Progenitor cell of endocrine pancreas (in vitro differentiated cells): ENCODE measurements at places on chromosomes 4 and X. TPM values are rescaled to one million over a fixed set of nuclear protein-coding genes. Genes with fewer than 3 reads are reported as not detected.

BCLAF3 gene
- 13.6 and 13.9 TPM in 2 replicates for total RNA-seq

STOX2 gene
- total RNA-seq, result 21.9 and 23.8 TPM in 2 replicates

- DNase-seq, result no peak
Observed at GRCh38 chrX:48918301-48918642, 552 bp downstream of the PIM2 start.

GRCh38 chr4:108943371-108943770 is 180.5 kb upstream of the ETNPPL start:
- DNase-seq, result no peak

- DNase-seq, result no peak
Observed at GRCh38 chrX:129679901-129680300, 25.1 kb upstream of the APLN start.

PDCL2 gene
- not detected in 2 replicates for total RNA-seq

VCX2 gene
- not detected in 2 replicates for total RNA-seq

DNA sequence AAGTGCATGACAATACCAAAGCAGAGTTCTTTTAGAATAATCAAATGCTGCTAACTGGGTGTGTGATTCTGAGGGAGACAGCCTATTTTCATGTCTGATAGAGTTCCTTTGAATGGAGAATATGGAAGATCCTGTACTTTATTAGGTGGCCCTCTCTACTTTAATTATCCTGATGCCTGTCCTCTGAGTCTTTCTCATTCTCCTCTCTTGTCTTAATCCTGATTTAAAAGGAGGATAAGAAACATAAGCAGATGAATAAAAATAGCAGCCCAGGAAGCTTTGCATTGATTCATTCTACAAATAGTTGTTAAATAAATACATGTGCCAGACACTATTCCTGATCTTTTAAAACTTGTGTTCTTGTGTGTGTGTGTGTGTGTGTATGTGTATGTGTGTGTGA is 387.3 kb downstream of the SPRY1 start:
- no peak for DNase-seq

- DNase-seq, result no peak
Observed at GRCh38 chr4:184274286-184274951, 56.7 kb upstream of the ENPP6 start.

PDLIM3 gene
- 3.2 and 3.8 TPM in 2 replicates for total RNA-seq

GRCh38 chrX:39821709-39822095 is 276.1 kb downstream of the BCOR start:
- no peak for DNase-seq

DNA sequence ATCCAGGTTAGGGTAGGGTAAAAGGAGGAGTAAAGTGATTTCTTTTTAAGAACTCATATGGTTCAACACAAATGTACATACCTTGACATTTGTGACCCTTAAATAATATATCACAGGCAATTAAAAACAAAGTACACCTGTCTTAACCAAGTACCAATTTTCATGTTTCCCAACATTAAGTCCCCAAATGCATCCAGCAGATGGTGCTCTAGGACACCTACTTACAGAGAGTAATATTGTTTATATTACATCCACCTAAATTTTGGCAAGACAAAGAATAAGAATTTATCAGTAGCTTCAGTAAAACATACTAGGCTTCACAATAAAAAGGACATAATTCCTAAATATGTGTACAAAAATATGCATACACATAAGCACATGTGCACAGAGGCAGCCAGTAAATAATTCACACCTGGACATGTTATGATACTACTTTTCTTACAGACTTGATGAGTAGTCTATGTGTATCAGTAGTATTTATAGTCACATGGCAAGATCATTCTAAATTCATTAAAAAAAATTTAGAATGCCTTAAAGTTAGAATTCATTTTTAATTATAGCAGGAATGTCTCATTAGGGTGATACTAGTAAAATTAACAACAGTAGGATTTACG is 219.7 kb downstream of the DCLK2 start:
- no peak for DNase-seq

CXCL1 gene
- 2.7 and 3.6 TPM in 2 replicates for total RNA-seq

RAB33A gene
- total RNA-seq, result 0.60 and 0.87 TPM in 2 replicates

RRH gene
- total RNA-seq, result 0.33 and 0.57 TPM in 2 replicates

GRCh38 chr4:1446502-1447386 is 40.5 kb upstream of the NKX1-1 start:
- no peak for DNase-seq

- DNase-seq, result no peak
Observed at GRCh38 chrX:130296743-130297142, 28.0 kb upstream of the ZNF280C start.

- DNase-seq, result no peak
Observed at GRCh38 chr4:73732759-73733431, 7.5 kb upstream of the CXCL8 start.

DNA sequence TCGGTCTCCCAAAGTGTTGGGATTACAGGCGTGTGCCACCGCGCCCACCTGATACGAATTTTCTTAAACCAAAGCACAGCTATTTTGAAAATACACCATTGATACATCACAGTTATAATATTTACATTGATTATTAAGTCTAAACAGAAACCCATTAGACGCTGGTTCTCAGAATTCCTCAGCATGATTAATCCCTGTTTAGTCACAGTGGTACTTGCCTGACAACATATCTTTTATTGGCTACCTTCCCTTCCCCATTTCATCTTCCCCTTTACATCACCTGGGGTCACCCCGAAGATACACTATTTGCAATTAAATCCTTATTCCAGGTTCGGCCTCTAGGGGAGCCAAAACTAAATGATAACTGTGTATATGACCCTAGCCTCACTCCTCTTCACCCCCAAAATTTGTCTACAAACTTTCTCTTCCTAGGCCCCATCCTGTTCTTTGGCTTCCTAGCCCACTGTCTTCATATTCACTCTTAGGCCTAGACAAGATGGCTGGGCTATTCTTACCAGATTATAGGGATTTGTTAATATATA is 36.8 kb upstream of the IL1RAPL1 start:
- no peak for DNase-seq

GRCh38 chr4:124265701-124266100 is 446.8 kb downstream of the ANKRD50 start:
- no peak for DNase-seq

UGT2A3 gene
- 0.67 TPM in 2 replicates for total RNA-seq

DNA sequence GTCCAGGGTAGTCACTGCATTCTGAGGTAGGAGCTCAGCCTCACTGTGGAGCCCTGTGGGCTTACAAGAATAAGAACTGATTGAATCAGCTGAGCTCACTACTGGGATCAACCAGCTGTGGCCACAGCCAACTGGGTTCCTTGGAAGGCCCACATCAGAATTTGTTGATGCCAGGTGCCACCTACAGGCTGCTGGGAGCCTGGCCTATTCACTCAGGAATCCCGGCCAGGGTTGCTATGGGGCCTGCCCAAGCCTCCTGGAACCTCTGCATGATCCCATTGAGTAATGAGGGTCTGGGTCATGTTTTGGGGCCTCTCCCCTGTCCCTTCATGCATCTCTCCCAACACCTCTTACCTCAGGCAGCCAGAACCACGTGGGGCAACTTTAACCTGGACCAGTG is 53.9 kb upstream of the KIAA1210 start:
- no peak for DNase-seq

- DNase-seq, result no peak
Observed at GRCh38 chrX:150990910-150991309, 7.8 kb downstream of the HMGB3 start.

COL25A1 gene
- total RNA-seq, result 3.8 and 3.9 TPM in 2 replicates

GPM6B gene
- total RNA-seq, result 20.4 and 21.8 TPM in 2 replicates

- DNase-seq, result no peak
Observed at GRCh38 chrX:39936886-39937770, 160.6 kb downstream of the BCOR start.

SERTM2 gene
- 0.72 and 0.95 TPM in 2 replicates for total RNA-seq

DNA sequence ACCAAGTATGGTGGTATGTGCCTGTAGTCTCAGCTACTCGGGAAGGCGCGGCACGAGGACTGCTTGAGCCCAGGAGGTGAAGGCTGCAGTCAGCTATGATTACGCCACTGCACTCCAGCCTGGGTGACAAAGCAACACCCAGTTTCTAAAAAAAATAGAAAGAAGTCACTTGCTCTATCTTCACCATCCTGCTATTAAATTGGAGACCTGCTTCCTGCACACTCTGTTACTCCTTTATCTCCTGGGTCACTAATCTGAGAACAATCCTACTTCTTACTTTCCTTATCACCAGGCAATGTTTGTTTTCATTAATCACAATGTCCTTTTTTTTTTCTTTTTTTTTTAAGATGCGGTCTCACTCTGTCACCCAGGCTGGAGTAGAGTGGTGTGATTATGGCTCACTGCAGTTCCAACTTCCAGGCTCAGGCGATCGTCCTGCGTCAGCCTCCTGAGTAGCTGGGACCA is 16.2 kb downstream of the PRKX start:
- DNase-seq, result no peak

GLRA3 gene
- total RNA-seq, result 0.07 and 0.10 TPM in 2 replicates

EPHA5 gene
- total RNA-seq, result 0.04 TPM in 1 of 2 replicates, not detected in the other

H2BW2 gene
- not detected in 2 replicates for total RNA-seq

DNA sequence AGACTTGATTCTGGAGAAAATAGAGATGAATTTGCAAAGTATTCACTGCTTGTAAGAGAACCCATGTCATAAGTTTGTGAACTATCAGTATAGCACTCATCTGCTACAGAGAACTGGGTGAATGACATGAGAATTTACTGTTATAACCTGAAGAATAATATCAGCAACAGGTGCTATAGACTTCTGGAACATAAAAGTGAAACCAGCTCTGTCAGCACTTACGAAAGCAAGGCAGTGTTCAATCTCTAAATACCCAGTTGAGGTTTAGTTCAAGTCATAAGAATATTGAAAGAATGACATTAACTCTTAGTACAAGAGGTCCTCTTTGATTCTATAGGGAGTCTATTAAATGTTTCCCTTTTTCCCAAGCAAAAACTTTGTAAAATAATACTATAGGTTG is 232.9 kb upstream of the ANKRD50 start:
- no peak for DNase-seq

GRCh38 chr4:88606832-88607231 is 14.6 kb downstream of the HERC3 start:
- DNase-seq, result no peak

DNA sequence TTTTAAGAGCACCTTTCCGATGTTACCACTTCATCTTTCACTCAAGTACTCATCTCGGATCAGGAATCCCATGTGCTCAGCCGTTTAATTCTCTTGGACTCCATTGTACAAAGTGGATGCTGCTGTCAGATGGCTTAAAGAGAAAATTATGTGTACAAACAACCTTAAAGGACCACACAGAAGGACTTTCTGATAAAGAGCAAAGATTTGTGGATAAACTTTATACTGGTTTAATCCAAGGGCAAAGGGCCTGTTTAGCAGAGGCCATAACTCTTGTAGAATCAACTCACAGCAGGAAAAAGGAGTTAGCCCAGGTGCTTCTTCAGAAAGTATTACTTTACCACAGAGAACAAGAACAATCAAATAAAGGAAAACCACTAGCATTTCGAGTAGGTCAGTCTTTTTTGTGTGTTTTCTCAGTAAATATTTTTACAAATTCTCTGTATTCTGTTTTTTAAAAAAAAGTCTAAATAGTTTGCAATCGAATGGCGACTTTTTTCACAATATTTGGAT is 20.1 kb downstream of the MMAA start:
- DNase-seq, result no peak

GRCh38 chr4:40419231-40419912 is 84.2 kb downstream of the CHRNA9 start:
- no peak for DNase-seq

DNA sequence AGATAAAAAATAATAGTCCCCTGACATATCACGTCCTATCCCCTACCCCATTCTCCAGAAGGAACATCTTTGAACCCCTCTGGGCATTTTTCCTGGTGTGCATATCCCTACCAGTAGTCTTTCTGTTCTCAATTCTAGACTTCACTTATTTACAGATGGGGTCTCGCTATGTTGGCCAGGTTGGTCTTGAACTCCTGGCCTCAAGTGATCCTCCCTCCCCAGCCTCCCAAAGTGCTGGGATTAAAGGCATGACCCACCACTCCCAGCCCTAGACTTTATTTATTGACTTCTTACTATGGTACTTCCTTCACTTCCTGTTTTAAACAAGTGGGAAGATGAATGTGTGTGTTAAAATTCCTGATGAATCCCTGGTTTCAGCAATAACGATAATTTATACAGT is 612 bp upstream of the RRAGB start:
- DNase-seq, result no peak

GRCh38 chr4:18105030-18106011 is 83.8 kb upstream of the LCORL start:
- DNase-seq, result no peak

GRCh38 chr4:120327276-120327675 is 260.6 kb upstream of the MAD2L1 start:
- DNase-seq, result no peak

SH3D19 gene
- 35.5 and 38.4 TPM in 2 replicates for total RNA-seq

DNA sequence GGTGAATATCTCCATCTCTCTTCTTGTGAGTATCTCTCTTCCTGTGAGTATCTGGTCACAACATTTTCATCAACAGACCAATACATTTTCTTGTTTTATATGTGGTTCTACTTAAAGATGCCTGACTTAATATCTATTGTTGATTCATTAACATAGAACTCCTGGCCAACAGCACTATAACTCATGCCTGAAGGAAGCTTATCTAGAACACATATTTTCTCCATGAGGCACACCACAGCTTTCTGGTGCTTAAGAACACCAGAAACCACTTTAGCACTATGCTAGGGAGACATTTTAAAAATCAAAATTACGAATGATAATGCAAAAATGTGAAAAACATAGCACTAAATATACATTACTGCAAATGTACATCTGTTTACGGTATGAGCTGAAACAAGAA is 190.4 kb downstream of the GABRB1 start:
- DNase-seq, result no peak

- DNase-seq, result no peak
Observed at GRCh38 chrX:68429216-68429615, 4.1 kb downstream of the OPHN1 start.

GRCh38 chr4:181821039-181822004 is 421.9 kb upstream of the TENM3 start:
- no peak for DNase-seq

GRCh38 chr4:185286571-185286970 is 77.2 kb downstream of the SNX25 start:
- no peak for DNase-seq

DNA sequence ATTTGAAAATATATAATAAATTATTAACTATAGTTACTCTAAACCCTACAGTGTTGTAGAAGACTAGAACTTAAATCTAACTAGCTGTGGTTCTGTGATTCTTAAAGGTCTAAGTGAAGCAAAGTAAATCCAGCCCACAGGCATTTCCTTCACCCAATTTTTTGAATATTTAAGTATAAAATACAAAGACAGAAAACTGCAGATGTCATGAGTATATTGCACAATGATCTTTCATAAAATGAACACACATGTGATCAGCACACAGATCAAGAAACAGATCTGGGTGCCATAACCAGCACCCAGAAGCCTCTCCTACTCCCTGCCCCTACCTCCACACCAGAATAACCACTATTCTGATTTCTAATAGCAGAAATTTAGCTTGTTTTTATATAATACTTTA is 82.9 kb downstream of the CAMK2D start:
- no peak for DNase-seq

DNA sequence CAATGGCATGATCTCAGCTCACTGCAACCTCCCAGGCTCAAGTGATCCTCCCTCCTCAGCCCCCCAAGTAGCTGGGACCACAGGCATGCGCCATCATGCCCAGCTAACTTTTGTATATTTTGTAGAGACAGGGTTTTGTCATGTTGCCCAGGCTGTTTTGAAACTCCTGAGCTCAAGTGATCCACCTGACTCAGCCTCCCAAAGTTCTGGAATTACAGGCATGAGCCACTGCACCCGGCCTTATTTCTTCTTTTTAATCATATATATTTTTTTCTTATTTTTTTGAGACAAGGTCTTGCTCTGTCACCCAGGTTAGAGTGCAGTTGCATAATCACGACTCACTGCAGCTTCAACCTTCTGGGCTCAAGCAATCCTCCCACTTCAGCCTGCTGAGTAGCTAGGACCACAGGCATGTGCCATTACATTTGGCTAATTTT is 184.0 kb downstream of the TSPAN5 start:
- no peak for DNase-seq
